ENCODE measurements at places on chromosomes 16 and 17.

DNA sequence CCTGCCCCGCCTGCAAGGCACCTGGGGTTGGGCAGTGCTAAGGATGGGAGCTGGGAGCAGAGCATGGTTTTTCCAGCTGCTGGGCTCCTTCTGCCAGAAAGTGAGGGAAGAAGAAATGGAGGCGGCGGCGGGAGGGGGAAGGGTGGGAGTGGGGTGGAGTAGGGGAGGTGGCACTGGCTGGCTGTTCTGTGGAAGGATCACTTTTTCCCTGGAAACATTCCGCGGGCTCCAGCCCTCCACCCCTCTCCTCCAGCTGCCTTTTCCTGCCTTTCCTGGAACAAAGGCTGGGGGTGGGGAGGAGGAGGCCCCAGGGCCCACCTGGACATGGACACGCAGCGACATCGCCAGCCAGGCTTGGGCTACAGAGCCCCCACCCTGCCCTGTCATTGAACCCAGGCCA, 41.1 kb downstream of the CFAP20 start:
- DNase-seq, result peak; percentile 57

DNA sequence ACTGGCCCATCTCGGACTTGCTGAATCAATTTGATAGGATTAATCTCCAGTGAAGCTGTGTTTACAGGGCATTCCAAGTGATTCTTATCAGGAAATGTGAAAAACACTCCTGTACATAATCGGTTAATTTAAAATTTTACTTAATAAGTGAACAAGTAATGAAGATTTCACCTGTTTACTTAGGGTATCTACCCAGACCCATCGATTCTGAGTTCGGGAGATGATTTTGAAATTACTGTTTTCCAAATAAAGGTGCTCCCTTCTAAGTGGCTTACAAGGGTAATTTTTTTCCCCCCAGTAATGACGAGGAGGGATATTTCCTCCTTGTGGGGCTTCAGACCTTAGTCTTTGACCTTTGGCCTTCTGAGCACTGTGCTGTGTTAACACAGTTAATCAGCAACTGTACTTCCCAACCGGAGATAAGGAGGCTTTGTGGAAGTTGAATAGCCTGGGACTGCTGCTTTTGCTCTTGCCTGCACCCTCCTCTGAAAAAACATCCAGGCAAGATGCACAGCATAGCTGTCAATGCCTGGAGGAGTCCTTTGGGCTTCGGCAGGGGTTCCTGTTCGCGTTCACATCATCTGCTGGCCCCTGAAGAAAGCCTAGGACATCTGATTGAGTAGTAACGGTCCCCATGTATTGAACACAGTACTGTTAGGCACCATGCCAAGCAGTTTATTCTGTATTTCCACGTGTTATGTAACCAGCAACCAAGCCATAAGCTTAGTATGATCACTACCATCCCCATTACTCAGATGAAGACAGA, 1.8 kb downstream of the FAHD1 start:
- no peak for DNase-seq

DNA sequence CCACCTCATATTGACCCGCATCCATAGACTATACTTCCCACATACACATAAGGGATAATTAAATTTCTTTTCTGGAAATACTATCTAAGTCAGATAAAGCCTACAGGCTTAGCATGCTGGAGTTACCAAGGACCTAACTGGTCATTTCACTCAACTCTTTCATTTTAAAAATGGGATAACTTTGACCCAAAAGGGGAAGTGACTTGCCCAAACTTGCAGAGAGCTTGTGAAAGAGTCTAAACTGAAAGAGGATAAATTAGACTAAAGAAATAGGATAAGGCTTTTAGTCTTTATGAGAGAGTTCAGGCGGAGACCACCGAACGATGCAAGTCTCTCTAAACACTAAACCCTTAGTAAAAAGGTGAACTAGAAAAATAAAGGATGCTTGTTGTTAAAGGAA, 3.9 kb upstream of the KRT33A start:
- no peak for DNase-seq

DNA sequence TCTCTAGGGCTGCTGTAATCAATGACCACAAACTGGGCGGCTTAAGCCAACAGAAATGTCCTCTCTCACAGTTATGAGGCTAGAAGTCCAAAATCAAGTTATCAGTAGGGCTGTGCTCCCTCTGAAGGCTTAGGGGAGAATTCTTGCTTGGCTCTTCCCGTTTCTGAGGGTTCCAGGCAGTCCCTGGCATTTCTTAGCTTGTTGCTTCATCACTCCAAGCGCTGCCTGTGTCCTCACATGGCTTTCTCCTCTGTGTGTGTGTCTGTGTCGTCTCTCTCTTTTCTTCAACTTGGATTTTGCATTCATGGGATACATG, 13.7 kb upstream of the CDC42EP4 start:
- DNase-seq, result no peak

DNA sequence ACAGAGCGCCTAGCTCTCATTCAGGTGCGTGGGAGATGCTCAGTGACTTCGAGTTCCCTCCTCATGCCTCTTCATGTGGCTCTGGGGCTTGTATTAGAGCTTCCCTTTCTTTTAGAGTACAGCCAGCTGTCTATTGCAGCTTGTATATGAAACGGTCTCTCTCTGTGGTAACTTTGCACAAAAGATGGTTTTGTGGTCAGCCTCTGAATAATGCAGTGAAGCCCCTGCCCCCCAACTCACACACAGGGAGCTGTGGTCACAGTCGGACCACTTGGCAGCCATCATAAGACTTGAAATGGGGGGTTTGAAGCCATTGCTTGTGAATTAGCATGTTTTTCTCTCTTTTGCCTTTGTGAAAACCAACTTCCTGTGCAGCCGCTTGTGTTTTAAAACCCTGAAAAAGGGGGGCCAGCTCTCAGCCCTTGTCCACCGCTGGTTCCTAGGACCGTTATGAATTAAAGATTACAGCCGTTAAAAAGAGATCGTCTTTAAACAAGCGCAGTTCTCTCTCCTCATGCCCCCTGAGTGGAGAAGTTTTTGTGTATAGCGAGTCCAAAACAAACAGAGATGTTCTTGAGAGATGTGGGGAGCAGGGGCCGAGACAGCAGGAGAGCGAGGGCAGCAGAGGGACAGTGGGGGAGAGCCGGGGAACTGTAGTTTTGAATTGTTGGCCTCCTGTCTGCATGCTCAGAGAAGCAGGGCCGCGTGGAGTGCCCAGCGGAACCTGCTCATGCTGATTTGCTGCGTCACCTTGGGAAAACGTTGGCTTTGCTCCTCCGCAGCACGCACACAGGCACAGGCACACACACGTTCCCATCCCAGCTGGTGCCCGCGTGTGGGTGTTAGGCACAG, 199.0 kb downstream of the MSI2 start:
- no peak for DNase-seq

GRCh38 chr17:31721291-31722025, 137.6 kb downstream of the COPRS start:
- no peak for DNase-seq

GRCh38 chr17:44907729-44908470, 7.4 kb downstream of the GFAP start:
- DNase-seq, result no peak

DNA sequence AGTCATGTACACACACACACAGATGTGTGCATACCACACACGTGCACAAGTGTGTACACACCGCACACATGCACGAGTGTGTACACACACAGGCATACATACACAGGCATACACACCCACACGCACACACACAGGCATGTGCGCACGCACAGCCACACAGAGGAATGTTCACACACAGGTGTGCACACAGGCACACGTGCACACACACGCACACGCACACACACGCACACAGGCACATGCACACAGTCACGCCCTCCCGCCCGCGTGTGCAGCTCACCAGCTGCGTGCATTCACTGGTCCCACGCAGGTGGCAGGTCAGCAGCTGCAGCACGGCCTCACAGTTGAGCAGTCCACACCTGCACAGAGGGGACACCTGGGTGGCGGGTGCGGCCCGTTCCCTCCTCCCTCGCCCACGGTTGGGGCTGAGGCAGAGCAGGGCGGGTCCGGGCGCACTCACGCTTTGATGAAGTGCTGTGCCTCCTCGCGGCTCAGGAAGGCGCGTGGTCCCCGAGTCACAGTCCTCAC, 7.7 kb downstream of the TEPSIN start:
- DNase-seq, result no peak

- no peak for DNase-seq
These were observed 48.5 kb downstream of the SNX11 start for GRCh38 chr17:48155889-48156611.

GRCh38 chr17:40530531-40530994, 29.1 kb upstream of the TNS4 start:
- peak; percentile 58 for DNase-seq

DNA sequence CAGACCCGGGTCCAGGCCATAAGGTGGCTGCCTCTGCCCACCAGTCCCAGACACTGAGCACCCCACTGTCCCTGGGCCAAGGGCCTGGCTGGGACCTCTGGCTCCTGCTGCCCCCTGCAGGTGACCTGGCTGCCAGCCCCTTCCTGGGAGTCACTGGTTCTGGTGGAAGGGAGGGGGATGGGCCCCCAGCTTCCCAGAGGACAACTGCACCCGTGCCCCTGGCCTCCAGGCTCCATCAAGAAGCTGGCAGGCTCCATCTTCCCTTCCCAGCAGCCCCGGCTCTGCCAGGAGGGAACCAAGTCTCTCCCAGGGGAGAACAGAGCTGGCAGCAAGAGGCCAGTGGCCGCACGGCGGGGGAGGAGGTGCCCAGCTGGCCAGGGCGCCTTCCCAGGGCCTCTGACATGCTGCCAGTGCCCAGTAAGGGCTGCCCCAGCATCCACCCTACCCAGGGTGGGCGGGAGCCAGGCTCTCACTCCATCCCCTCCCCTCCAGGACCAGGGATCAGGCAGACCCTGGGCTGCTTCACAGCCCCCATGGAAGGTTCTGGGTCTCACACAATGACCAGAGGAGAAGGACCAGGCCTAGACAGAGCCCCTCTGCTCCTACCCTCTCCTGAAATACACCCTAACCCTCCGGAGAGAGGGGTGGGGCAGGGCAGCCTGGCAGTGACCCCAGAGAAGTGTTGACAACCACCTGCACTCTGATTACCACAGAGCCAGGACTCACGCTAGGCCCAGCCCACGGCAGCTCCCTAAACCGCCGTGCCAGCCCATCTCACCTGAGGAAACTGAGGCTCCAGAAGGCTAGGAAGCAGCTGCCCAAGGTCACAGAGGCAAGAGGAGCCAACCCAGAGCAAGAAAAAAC, 3.6 kb downstream of the CLUH start:
- DNase-seq, result peak; percentile 81

DNA sequence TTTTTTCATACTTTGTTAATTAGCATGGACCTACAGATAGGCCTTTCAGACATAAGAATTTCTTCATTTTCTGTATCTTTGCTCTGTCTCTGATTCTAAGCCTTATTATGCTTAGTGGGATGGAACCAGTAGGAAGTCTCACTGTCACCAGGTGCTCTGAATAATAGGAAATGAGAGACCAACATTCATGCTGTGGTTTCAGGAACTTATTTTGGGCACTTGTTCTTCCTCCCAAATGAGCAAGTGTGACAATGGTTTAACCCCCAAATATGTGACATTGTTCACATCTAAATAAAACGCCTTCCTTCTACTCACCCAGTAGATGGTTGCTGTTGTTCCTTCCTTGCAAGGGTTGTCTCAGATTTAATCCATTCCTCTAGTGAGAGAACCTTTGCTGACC, 100.2 kb downstream of the SYCE1L start:
- DNase-seq, result no peak

GRCh38 chr17:50479522-50480141, 972 bp downstream of the RSAD1 start:
- DNase-seq, result peak; percentile 93

GRCh38 chr17:39081851-39082250, 69.6 kb downstream of the PLXDC1 start:
- DNase-seq, result no peak

GRCh38 chr17:70624211-70624610, 454.9 kb downstream of the KCNJ2 start:
- DNase-seq, result no peak

DNA sequence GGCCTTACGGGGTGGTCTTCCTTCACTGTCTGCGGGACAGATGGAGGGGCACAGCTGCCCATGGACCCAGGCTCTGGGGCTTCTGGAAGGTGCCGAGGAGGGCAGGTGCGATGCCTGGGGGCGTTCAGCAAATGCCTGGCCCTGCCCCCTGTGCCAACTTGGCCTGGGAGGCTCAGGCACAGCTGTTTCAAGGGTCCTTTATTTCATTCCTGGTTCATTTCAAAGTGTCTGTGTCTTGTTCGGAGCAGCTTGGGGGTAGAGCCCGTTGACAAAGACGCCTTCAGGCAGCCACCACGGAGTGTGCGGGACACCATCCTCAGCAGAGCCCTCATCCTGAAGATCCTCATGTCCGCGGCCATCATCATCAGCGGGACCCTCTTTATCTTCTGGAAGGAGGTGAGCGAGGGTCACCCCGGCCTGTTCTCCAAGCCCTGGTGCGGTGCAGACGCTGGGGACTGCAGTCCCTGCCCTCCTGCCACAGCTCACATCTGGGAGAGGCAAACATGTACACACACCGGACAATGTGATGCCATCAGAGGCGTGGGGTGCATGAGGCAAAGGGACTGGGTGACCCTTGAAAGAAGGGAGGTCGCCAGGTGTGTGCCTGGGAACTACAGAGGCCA, 43.9 kb downstream of the MEAK7 start:
- peak; percentile 51 for DNase-seq

- DNase-seq, result no peak
These were observed 146.3 kb downstream of the SLC39A11 start for GRCh38 chr17:72946156-72946555.

GRCh38 chr16:77612596-77612995, 109.7 kb upstream of the NUDT7 start:
- DNase-seq, result no peak

DNA sequence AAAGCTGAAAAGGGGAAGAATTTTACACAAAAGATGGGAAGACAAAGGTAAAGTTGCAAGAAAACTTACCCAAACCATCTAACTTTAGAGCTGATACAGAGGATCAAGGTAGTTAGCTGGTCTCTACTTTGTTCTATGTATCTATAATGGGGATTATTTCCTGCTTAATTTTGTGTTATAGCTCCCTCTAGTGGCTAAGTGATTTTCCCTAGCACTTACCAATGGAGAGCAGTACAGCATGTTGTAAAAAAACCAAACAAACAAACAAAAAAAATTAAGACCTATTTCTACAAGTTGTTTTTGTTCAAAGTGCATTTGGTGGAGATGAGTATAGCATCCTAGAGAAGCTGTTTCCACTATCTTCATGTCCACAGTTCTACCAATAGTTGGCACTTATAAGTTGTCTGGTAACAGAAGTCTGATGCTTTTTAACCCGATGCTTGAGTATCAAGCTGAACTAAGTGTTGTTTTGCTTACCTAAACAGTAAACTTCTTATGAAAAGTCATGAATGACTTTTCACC, 7.5 kb downstream of the SRSF1 start:
- DNase-seq, result no peak

- DNase-seq, result peak; percentile 82
These were observed 441 bp downstream of the CMTM4 start for GRCh38 chr16:66695935-66696668.

GRCh38 chr17:40309949-40310510, 1.1 kb downstream of the RARA start:
- no peak for DNase-seq

GRCh38 chr16:66849549-66849948, 5.3 kb downstream of the CA7 start:
- DNase-seq, result peak; percentile 50

DNA sequence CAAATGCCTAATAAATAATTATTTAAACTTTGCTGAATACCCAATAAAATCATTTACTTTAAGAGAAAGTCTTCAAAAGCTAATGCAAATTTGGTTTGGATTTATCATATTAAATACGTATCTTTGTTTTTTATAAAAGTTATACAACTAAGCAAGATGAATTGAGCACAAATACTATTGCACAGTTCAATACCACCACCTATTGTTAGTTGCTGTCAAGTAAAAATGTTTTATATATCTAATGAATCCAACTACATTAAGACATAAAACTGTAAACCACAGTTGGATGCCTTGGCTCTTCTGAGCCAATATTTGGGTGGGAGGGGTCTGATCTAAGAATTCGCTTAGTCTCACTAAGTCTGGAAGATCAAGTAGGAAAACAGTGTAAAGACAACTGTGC, 7.7 kb downstream of the FBXL20 start:
- DNase-seq, result no peak

Data from posterior vena cava (tissue), 2 donors.